ENCODE measurements at places on chromosomes 3 and 15.

- DNase-seq = peak; percentile 38
Measured at GRCh38 chr3:124876401-124876878, 10.7 kb downstream of the ITGB5 start.

DNA sequence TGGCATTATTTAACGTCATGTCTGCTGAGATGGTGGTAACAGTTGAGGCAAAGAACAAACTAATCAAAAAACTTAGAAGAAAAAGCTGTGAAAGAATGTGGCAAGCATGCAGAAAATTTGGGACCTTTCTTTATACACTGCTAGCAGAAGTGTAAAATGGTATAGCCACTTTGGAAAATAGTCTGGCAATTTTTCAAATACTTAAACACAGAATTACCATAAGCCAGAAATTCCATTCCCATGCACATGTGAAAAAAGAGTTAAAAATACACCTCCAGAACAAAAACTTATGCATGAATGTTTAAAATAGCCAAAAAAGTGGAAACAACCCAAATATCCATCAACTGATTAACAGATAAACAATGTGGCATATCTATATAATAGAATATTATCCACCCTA is 613.3 kb downstream of the TBL1XR1 start:
- no peak for DNase-seq

- DNase-seq = no peak
Measured at GRCh38 chr3:74089814-74090213, 465.1 kb upstream of the PDZRN3 start.

DNA sequence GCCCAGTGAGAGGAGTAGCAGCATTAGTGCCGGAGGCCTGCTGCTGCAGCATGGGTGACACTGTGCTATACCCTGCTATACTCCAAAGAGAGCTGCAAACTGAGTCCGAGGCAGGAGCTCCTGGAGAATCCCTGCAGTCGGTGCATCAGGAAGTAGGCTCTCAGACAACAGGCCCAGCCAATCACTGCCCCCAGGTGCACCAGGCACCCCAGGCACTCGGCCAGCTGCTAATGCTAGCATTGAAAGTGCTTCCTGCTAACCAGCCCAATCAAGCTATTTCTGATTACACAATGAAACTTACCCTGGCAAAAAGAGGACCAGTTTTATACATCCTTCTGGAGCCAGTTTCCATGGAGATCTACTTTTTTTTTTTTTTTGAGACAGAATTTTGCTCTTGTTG is 45.6 kb upstream of the IREB2 start:
- DNase-seq = no peak

GRCh38 chr3:156433138-156433537 is 121.8 kb downstream of the SSR3 start:
- no peak for DNase-seq
